Endothelial cell (in vitro differentiated cells): ENCODE measurements at places on chromosomes 3 and 15.

- no peak for DNase-seq
These were observed 35.2 kb downstream of the CPN2 start for GRCh38 chr3:194315965-194316361.

DNA sequence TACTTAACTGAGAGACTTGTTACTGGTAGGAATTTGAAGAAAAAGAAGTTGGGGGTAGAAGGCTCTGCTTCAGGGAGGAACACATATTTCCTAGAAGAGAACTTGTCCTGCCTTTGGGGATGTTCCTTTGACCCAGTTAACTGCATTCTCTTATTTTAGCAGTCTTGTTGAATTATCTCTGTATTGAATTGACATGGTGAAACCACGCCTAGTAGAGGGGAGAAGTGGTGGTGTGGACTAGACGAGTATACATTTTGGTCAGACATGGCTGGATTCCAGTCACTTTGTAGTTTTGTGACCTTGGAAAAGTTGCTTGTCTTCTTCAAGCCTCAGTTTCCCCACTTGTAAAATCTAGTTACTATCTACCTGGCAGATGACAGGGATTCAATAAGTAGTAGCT lies 87.8 kb downstream of the FNDC3B start:
- DNase-seq = no peak

DNA sequence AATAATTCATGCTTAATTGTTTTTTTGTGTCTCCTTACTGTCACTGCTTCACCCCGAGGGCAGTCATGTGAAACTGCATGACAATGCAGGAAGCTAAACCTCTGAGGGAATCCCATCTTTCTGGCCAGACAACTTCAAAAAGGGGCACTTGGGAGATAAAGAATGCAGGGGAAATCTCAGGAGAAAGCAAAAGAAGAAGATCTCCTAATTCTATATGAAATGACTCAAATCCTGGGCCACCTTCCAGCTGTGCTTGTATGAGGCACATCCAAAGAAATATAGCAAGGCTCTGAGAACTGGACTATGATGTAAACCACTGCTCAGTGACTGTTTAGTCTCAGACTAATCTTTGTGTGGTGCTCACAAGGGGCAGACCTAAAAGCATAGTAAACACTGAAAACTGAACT lies 22.6 kb upstream of the UMPS start:
- DNase-seq = no peak

DNA sequence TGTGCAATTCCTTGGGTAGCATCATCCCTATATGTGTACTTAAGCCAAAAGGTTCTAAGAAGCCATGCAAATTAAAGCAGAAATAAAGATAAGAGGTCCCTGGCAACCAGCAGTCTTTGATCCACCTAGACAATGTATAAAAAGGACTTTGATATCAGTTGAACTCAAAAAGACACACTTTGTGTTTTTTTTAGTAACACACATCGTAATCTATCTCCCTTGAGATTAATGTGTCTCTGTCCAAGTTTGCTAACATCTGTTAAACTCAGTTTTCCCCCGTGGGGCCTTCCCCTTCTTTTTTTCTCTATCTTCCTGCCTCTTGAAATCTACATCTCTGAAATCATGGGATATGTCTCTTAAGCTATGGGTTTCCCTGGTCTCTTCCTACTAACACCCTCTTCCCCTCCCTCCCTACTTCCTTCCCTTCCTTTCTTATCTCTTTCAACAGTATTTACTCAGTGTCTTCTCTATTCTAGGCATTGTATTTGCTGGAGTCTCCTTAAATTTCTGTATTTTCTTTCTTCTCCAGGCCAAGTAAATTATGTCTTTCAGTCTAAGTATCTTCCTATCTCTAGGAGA lies 27.7 kb downstream of the ALDH1A2 start:
- no peak for DNase-seq

DNA sequence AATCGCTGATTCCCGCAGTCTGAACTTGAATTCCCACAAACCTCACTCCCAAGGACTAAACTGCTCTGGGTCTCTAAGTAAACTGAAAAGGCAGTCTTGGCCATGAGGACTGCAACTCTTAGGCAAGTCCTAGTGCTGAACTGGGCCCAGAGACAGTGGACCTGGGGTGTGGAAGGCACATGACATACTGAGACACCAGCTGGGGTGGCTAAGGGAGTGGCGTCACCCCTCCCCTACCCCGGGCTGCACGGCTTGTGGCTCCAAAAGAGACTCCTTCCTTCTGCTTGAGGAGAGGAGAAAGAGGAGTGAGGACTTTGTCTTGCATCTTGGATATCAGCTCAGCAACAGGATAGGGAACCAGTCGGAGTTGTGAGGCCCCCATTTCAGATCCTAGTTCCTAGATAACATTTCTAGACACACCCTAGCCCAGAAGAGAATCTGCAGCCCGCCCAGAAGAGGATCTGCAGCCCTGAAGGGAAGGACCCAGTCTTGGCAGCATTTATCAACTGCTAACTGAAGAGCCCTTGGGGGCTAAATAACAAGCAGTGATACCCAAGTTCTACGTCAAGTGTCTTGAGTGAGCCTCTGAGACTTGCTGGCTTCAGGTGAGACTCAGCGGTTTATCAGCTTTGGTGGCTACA lies 110.7 kb upstream of the C3orf80 start:
- no peak for DNase-seq

DNA sequence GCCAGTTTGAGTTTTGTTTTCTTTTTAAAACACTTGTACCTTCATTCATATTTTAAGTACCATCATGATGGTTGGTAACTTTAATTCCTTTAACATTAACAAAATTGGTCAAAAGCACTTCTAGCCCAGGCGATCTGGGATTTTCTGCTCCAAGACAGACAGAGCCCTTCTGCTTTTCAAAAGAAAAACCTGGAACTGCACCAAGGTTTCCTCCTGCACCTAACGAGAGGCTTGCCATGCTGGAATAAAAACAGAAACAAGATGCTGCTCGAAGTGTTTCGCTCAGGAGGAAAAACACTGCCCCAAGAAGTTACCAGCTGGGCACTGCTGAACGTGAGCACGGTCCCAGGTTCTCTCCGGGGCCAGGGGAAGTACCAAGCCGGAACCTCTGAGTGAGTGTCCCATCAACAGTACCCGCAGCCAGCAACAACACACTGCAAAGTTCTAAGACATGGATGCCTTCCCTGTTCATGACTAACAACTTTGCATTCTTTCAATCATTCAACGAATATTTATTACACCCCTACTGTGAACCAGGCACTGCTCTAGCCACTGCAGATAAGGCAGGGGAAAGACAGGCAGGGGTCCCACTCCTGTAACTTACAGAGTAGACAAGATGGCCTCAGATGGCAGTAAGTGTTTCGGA lies 98.8 kb downstream of the XXYLT1 start:
- DNase-seq = no peak

GRCh38 chr3:55272031-55272645 lies 215.0 kb downstream of the WNT5A start:
- DNase-seq = no peak

- no peak for DNase-seq
These were observed 38.8 kb downstream of the PIGB start for GRCh38 chr15:55357774-55358173.

DNA sequence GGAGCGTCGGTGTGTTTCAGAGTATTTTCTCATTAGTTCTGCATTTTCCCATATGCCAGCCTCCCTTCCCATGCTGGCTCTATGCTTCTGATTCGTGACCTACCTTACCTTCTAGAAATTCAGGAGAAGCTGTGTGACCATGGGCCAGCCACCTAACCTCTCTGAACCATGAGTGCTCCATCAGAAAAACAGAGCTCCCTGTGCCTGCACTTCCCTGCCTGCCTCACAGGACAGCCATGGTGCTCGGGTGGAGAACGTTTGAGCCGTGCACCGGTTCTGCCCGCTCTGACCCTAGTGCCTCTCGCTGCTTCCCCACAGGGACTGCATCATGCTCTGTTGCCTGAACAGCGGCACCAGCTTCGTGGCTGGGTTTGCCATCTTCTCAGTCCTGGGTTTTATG lies 74.5 kb upstream of the SLC6A1 start:
- DNase-seq = no peak

GRCh38 chr3:100425316-100425715 lies 24.0 kb downstream of the LNP1 start:
- DNase-seq = no peak

DNA sequence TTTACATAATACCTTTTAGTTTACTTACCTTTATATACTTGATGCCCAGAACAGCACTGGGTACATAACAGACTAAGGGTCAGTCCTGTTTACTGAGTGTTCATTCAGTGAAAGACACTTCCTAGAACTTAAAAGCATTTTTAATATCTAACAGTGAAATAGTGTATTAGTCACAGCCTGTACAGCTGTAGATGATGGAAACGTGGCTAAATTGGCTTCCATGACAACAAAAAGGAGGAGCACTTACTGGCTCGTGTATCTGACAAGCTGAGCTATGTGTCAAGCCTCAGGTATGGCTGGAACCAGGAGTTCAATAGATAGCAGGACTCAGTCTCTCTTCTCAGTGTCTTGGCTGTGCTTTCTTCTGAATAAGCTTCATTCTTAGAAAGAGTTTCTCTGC lies 40.2 kb downstream of the CMTM8 start:
- DNase-seq = no peak

DNA sequence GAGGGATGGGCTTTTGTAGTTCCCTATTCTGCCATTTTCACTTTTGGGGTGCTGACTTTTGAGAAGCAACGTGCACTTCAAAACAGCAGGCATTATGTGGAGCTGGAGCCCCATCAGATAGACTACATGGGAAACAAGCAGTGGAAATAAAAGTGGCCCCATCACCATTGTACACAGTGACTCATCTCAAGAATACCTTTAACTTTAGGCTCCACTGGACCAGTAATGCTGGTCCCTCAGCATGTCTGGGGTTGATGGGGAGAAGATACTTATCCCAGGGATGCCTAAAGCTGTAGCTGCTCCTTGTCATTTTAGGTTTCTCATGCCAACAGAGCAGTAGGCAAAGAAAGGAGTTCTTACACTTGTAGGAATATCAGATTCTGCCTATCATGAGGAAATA lies 45.0 kb downstream of the LSM3 start:
- DNase-seq = no peak

DNA sequence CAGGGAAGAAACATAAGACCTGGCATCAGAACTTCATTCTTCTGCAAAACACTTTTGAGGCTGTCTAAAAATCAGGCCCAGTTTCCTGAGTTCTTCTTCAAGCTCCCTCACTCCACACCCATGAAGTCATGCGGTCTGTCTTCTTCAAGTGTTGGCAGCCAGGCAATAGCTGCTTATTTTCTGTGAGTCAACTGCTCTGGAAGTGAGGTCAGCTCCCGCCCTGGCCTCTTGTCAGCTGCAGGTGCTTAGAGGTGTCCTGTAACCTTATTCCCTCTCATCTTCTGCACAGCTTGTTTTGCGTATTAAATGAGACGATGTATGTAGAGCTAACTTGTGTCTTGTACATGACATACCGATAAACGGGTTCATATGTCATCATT lies 226.1 kb downstream of the ADAMTS17 start:
- DNase-seq = no peak

DNA sequence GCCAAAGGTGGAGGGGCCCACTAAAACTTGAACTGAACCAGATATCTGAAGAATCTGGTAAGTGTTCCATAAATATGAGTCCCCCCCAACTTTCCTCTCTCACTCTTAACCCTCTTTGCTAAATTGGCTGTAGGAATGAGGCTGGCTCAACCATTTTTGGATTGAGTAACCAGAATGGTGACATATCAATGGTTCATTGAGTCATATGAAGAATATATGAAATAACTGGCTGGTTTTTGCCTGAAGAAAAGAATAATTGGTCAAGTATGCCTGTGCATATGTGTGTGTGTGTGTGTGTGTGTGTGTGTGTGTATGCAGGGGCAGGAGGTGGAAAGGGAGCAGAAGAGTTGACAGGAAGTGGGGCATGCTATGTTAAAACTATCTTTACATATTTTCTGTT lies 472.9 kb upstream of the THBS1 start:
- DNase-seq = no peak

DNA sequence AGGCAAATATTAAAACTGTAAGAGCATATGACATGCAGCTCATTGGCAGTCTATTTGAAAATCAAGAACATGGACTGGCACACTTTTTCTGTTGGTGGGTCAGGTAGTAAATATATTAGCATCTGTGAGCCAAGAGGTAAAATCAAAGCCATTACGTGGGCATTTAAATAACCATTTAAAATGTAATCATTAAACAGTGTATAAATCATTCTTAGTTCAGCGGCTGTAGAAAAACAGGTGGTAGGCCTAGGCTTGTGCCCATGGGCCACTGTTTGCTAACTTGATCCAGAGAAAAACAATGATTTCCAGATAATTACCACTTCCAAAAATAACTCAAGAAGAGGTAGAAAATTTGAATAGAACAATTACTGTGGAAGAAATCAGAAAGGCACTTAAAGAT lies 105.1 kb downstream of the CHST2 start:
- no peak for DNase-seq

GRCh38 chr15:53841651-53842050 lies 82.2 kb upstream of the WDR72 start:
- DNase-seq = no peak

GRCh38 chr3:139548801-139549200 lies 9.3 kb upstream of the RBP1 start:
- no peak for DNase-seq

GRCh38 chr3:50003824-50004223 lies 63.9 kb downstream of the RBM6 start:
- no peak for DNase-seq

DNA sequence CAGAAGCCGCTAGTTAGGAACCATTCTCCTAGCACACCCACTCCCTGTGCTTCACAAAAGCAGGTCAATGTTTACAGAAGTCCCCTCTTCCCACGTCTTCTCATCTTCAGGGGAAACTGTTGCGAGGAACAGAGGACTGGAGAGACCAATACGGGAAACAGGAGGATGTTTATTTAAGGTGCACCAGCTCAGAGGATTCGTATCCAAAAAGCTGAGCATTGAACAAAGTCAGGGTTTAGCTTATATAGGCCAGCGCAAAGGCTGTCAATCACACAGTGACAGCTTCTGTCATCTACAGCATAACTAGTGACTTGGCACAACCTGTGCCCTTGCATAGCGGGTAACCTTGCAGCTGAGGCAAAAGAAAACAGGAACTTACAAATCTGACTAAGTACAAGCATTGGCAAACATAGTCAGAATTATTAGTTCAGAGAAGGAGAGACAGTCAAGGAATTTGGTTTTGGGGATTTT lies 61.3 kb downstream of the ZDHHC19 start:
- DNase-seq = no peak
